ENCODE measurements at places on chromosomes 11 and 22. TPM values are rescaled to one million over a fixed set of nuclear protein-coding genes. Genes with fewer than 3 reads are reported as not detected.

The IL18 gene
- 0.33 TPM for total RNA-seq

DNA sequence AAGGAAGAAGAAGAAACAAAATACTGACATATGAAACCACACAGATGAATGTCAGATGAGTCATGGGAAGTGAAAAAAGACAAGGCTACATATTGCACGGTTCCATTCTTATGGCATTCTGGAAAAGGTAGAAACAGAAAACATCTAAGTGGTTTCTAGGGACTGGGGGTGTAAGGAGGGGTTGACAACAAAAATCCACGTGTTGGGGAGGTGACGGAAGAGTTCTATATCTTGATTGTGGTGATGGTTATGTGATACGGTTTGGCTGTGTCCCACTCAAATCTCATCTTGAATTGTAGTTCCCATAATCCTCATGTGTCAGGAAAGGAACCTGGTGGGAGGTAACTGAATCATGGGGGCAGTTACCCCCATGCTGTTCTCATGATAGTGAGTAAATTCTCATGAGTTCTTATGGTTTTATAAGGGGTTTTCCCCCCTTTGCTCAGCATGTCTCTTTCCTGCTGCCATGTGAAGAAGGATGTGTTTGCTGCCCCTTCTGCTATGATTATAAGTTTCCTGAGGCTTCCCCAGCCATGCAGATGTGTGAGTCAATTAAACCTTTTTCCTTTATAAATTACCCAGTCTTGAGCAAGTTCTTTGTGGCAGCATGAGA, 6.4 kb upstream of the ARFGAP3 start:
- DNase-seq = no peak

The CLP1 gene
- total RNA-seq = 14.5 TPM

The RFPL3 gene
- not detected for total RNA-seq

DNA sequence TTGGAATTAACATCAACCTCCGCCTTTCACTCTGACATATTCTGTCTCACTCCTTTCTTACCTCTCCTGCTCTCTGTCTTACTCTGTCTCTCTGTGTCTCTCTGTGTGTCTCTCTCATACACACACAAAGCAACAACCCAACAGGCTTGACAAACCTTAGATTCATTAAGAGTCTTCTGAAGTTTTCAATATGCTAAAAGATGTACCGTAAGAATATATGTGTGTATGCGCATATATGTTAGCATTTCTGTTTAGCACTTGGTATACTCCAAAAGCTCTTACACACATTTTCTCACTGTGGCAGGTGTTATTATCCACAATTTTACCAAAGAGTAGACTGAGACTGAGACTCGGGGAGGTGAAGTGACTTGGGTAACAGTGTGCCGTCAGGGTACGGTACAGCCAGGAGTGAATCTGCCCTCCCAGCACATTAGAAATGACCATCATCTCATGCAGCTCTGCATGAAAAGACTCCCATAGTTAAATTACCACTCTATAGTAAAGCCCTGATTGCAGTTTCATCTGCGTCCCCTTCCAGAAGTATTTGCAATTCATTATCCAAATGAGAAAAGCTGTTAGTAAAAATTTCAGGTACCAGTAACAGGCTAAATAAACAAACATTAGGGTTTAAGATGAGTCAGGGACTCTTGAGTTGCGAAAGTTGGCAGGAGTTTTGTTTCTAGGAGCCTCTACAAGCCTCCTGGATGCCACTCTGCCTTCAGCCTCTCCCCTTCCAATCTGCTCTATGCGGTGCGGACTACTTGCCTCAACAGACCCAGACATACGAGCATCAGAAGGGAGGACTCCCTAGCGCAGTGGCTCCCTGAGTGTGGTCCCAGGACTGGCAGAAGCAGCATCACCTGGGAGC, 195.2 kb upstream of the TMEM45B start:
- no peak for DNase-seq

The MRGPRX4 gene
- total RNA-seq = not detected

The RBMXL2 gene
- not detected for total RNA-seq

DNA sequence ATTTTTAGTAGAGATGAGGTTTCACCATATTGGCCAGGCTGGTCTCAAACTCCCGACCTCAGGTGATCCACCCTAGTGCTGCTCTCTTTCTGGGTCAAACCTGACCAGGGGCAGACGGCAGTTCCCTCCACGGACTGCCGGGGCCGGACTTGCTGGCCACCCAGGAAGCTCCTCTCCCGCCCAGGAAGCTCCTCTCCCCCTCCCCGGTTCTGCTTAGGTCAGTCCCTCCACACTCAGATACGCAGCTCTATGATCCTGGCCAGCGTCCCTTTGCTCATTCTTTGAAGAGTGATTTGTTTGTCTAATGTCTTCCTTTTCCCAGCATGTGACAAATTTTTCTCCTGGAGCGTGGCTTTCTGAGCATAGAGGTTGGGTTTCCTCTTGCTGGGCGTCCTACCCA, 125.3 kb upstream of the B3GAT1 start:
- no peak for DNase-seq

The FAM111B gene
- 1.2 TPM for total RNA-seq

DNA sequence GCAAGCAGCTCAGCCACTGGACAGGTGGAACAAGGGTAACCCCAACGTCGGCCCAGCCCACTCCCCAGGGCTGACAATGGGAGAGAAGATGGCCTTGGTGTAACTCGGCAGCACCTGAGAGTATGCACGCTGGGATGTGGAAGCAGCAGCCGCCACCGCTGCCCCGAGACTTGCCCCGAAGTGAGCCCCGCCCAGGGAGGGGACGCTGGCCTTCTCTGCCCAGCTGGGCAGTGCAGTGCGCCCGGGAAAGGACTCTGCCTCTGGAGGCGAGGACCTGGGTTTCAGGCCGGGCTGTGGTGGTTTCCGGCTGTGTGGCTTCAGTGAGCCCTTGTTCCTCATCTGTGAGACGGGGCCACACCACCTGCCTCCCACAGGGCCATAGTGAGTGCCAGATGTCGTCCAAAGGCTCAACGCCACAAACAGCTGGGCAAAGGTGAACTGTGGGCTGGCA, 8.6 kb upstream of the POLDIP3 start:
- no peak for DNase-seq

- DNase-seq = no peak
Observed at GRCh38 chr11:62666259-62666926, 1.3 kb downstream of the CSKMT start.

GRCh38 chr11:69896250-69896649, 77.0 kb upstream of the FGF3 start:
- DNase-seq = no peak

GRCh38 chr11:68340784-68341556, 28.6 kb downstream of the LRP5 start:
- no peak for DNase-seq

GRCh38 chr11:10455637-10456487, 798 bp downstream of the AMPD3 start:
- peak; percentile 74 for DNase-seq

The MMP8 gene
- total RNA-seq = not detected

DNA sequence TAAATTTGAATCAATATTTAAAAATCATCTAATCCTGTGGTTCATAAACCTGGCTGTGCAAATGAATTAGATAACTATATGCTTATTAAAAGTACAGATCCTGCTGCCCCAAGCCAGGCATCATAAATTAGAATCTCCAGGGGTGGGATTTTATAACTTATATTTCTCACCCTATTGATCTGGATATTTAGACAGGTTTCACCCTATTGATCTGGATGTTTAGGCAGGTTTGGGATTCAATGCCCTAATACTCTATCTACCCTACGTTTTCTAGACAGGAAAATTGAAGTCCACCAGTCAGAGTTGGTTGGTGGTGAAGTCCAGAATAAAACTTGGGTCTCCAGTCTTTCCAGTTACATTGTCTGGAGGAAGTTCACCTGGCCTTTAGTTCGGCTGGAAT, 2.6 kb downstream of the OR8B8 start:
- DNase-seq = no peak

GRCh38 chr11:93063086-93063485, 93.6 kb downstream of the MTNR1B start:
- DNase-seq = no peak

GRCh38 chr11:110072930-110073329, 20.3 kb upstream of the ZC3H12C start:
- no peak for DNase-seq

- DNase-seq = no peak
Observed at GRCh38 chr22:43789452-43789851, 22.7 kb downstream of the EFCAB6 start.

The AIP gene
- 168 TPM for total RNA-seq

- no peak for DNase-seq
Observed at GRCh38 chr11:46611526-46612304, 5.3 kb downstream of the HARBI1 start.

DNA sequence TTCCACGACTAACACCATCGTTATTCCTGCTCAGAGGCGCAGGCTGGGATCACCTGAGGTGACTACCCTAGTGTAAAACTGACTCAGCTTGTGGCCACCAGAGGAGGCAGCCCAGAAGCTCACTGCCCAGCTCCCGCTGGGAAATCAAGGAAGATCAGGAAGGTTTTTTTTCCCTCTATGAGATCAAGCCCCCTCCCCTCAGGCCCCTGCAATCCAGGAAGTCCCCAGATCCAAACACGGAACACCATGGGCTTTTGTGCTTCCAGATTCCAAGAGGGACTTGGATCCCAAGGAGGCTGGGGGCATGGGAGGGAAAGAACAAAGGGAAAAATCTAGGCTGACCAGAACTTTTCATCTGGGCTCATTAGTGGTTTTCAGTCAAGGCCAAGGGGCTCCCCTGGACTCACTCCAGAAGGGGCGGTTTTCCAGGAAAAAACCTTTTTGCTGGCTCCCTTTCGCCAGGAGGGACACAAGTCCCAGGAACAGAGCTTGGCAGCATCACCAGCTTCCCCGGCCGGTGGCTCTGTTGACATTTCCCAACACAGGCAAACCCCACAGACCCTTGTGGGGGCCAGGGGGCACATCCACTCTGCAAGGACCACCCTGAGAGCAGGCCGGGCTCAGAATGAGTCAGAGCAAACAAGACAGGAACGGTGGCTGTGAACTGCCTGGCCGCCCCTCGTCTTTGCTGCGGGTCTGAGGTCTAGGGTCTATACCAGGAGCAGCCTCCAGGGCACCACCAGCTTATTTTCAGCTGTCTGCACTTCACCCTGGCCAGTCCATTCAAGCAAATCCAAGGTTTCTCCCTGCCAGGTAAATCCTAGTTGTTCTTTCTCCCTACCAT, 36.8 kb downstream of the MYH9 start:
- no peak for DNase-seq

The ARL2 gene
- total RNA-seq = 44.3 TPM
